ENCODE measurements at places on chromosomes 7 and 10.
A peak's percentile ranks its signal among the peaks of the same experiment; 100 is the strongest.

GRCh38 chr10:63300801-63301200, 165.0 kb downstream of the JMJD1C start:
- peak; percentile 18 for DNase-seq

GRCh38 chr7:107387573-107388219, 82.2 kb upstream of the GPR22 start:
- DNase-seq, result no peak

- DNase-seq, result peak; percentile 79
Observed at GRCh38 chr10:5546891-5547680, 22.3 kb downstream of the CALML3 start.

GRCh38 chr10:3467052-3467951, 294.7 kb upstream of the PITRM1 start:
- DNase-seq, result peak; percentile 99

DNA sequence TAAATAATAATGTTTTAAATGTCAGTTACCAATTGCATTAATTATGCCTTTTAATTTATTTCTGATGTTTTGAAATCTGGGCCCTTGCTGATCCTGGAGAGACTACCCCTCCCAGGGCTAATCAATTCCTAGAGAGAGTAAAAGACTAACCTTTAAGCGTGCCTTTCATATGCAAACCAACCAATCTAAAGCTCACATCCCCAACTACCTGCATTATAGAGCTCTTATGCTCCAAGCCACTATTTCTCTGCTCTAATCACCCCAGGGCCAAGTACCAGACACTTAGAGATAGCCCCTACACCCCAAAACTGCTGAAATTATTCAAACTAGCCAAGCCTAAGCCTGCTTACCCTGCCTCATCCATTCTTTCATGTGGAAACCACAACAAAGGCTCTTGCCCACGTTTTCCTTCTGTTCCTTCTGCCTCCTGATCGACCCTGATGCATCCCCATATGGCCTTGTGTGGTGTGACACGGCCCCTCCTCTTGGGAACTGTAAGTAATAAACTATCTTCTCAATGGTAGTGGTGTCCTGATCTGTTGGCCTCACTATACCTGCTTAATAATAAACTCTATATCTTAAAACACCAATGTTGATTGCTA, 97.7 kb downstream of the HIBADH start:
- no peak for DNase-seq

DNA sequence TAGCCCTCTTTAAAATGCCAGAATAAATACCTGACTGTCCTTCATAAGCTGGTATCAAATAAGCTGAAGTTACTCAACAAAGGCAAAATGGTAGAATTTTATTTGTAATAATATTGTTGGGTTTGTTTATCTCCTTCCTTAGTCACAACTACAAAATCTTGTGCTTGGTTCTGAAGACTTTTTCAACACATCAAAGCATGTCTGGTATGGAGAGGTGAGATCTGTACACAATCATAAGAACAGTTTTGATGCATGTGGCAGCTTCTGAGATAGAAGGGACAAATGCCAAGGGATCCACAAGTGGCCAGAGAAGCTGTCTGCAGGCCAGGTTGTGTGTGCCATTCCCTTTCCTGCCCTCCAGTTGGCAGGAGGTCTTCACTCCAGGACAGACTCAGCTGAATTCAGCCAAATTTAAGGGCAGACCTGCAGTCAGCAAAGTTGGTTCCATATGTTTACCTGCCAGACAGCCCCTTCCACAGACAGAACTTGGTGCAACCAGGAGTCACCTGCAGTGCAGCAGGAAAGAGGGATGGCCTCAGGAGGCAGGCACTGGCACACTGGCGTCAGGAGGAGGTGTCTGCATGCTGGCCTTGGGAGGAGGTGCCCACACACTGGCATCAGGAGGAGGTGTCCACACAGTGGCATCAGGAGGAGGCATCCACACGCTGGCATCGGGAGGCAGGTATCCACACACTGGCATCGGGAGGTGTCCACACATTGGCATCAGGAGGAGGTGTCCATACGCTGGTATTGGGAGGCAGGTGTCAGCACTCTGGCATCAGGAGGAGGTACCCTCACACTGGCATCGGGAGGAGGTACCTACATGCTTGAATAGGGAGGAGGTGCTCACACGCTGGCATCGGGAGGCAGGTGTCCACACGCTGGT, 93.1 kb upstream of the IKZF1 start:
- DNase-seq, result no peak

- DNase-seq, result peak; percentile 64
Observed at GRCh38 chr7:26153823-26154783, 2.1 kb downstream of the NFE2L3 start.

GRCh38 chr10:90964781-90965465, 44.0 kb upstream of the ANKRD1 start:
- no peak for DNase-seq

DNA sequence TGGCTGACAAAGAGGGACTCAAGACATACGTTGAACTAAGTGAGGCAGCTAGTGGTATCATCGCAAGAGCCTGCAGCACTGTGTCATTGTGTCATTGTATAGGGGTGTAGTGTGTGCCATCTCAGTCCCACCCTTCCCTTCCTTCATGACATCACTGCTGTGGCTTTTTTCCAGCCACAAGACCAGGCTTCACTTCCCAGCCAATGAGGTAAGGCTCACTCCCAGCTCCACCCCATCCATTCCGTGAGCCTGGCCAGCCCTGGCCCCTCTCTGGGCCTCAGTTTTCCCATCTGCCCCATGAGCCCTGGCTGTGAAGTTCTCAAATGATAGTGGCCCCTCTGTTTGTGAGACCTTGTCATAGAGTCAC, 134.3 kb upstream of the ZMIZ1 start:
- peak; percentile 24 for DNase-seq

- DNase-seq, result no peak
Observed at GRCh38 chr7:2313450-2314208, 612 bp downstream of the SNX8 start.

DNA sequence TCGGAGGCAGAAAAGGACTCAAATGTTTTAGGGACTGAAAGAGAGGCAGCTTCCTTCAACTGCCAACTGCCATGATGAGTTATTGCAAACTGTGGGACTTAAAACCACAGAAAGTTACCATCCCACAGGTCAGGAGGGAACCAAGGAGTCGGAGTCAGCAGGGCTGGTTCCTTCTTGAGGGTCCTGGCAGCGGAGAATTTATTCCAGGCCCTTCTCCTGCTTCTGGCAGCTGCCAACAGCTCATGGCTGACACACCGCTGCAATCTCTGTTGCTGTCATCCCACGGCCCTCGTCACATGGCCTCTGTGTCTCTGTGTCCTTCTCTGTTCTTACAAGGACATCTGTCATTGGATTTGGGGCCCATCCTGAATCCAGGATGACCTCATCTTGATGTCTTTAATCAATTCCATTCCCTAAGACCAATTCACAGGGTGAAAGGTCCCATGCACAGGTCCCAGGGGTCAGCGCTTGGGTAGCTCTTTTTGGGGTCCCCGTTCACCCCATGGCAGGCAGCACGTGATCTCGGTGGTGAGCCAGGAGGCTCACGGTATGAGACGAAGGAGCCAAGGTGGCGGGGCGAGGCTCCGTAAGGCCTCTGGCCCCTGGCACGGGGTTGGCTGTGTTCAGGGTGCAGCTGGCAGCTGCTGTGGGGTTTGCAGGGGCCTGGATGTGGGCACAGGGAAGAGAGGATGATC, 27.4 kb upstream of the PSMG3 start:
- no peak for DNase-seq
